ENCODE measurements at places on chromosomes 11 and 22.
A peak's percentile ranks its signal among the peaks of the same experiment; 100 is the strongest.

DNA sequence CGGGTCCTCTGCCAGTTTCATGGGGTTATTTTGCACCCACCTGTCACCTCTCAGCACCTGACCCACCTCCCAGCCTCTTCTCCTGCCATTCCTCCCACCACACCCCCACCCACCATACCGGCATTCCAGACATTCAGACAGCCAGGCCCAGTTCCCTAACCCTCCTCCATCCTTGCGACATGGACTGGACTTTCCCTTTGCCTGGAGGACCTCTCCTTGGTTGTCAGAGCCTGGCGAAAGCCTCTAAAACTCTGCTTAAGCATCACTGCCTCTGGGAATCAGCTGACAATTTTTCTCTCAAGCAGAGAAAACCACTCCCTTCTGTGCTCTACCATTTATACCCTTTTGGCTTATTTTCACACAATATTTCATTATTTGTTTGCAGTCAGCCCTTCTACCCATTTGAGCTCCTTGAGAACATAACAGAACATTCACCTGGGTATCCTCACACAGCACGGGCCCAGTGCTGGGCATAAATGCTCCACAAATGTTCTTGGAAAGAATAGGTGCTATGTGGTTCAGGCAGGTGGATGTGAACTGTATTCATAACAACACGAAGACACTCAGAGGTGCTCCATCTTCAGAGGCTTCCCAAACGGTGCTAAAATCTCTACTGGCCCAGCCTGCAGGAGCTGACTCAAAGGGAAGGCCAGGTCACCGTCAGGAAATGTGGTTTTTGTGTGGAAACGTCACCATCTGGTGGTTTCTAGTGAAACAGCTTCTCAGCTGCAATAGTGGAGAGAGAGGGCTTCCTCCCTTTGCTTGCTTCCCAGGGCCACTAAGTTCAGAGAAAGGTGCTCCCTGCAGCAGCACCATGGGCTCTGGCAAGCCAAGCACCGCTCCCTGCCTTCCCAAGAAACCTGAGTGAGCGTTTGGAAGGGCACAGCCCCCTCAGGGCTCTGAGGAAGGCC lies 10.4 kb downstream of the SPATA19 start:
- DNase-seq: peak; percentile 4

DNA sequence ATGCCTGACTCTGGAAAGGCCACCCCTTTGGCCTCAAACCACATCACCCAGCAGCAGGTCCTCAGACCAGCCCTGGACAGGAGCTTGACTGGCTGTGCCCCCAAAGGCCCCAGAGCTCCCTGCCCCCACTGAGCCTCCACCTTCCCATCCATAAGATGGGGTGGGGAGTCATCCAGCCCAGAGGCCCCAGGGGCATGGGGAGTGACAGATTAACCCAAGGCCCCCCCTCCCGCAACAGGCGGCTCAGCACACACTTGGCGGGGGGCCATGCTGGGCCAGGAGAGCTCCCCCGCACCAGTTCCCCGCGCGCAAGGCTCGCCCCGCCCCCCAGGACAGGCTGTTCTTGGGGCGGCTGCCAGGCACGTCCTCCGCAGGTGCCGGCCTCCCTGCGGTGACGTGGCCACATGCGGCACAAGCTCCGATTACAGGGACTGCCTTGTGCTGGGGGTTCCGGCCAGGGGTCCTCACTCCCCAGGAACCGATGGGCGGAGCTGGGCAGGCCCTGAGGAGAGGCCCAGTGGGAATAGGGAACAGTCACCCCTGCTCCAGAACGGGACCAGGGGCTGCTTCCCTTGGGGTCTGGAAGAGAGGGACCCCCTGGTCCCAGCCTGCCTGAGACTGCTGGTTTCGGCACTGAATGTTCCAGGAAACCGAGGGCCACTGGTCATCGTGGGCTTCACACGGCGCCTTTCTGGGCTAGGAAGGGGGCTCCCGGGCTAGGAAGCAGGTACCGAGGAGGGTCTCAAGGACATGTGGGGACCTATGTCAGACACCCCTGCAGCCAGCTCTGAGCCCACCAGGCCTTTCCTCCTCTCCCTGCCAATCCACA lies 5.1 kb upstream of the CDKN1C start:
- DNase-seq: peak; percentile 70

DNA sequence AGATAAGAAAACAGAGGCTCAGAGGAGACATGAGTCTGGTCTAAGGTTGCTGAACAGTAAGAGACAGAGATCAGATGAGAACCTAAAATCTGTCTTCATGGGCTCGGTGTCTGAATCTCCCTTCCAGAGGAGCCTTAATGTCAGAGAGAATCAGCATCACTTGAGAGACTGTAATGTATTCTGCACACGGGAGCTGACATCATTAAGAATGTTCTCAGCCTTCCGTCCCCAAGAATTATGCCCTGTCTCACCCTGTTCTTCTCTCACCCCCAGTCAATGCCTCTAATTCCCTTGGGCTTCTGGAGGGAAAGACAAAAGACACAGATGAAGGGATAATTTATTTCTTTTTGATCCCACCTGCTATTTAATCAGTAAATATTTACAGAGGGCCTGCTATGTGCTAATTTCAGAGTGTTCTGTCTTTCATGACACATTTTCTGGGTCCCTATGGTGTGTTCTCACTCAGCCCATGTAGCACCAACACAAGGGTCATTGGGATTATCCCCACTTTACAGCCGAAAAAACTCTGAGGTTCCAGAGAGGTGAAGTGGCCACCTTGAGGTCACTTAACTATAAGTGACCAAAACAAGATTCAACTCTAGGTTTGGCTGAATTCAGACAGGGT lies 61.8 kb downstream of the CD82 start:
- DNase-seq: no peak

DNA sequence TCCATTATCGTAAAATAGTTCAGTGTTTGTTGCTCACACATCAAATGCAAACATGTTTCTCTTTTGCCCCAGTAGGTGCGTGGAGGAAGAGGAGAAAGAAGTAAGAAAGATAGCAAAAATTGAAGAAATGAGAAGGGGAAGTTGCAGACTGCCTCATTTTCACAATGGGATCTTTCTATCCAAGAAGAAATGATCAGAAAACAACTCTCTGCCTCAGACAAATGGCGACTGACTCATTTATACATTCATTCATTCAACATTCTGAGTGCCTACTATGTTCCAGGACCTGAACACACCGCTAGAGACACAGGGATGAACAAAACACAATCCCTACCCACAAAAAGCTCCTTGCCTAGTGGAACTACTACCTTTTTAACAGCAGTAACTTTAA lies 367 bp downstream of the HPS5 start:
- DNase-seq: no peak

DNA sequence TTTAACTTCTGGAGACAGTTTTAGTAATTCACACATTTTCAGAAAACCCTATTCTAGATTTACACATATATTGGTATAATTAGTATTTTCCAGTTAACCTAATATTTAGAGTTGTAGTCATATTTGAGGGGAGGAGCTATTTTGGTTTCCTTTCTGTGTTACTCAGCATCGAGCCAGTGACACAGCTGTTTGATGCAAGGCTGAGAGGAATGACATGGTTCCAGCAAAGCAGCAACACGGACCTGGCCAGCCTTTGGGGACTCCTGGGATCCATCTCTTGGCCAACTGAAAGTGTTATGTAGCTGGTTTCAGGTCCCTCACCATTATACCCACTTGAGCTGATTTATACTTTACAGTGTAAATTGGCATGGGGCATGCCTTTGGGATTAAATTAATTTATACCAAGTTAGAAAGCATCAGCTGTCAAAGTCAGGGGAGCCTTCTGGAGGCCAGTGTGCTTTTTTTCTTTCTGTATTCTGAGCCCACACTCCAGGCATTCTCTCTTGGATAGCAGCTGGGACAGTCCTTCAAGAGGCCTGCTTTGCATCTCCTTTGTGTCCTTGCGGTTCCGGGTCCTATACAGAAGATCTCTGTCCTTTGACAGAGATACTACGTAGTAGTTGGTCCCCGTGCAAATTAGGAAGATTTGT lies 91.3 kb upstream of the SLC25A18 start:
- no peak for DNase-seq

- DNase-seq: no peak
These were observed 8.0 kb upstream of the SLC25A17 start for GRCh38 chr22:40826984-40827741.

Measured in skeletal muscle cell (primary cell).